Mesendoderm (in vitro differentiated cells): ENCODE measurements at places on chromosomes 12 and 14.

DNA sequence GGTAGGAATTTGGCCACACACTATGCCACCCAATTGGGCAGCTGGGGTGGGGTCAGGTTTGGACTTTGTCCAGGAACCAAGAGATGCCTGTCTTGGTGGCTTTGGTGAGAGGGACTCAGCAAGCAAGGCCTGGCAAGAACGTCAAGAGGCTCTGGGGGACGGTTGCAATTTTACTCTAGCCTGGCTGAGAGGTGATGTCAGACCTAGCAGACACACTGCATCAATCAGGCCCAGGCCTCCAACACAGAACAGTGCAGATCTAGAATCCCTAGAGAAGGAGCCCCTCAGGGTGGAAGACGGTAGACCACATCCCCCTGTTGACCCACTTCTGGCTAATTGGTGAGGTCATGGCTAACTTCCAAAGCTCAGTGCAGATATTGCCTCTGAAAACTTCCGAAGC lies 1.6 kb upstream of the UNC119B start:
- no peak for DNase-seq

GRCh38 chr14:104805941-104806624 lies 5.2 kb downstream of the ZBTB42 start:
- DNase-seq, result no peak

DNA sequence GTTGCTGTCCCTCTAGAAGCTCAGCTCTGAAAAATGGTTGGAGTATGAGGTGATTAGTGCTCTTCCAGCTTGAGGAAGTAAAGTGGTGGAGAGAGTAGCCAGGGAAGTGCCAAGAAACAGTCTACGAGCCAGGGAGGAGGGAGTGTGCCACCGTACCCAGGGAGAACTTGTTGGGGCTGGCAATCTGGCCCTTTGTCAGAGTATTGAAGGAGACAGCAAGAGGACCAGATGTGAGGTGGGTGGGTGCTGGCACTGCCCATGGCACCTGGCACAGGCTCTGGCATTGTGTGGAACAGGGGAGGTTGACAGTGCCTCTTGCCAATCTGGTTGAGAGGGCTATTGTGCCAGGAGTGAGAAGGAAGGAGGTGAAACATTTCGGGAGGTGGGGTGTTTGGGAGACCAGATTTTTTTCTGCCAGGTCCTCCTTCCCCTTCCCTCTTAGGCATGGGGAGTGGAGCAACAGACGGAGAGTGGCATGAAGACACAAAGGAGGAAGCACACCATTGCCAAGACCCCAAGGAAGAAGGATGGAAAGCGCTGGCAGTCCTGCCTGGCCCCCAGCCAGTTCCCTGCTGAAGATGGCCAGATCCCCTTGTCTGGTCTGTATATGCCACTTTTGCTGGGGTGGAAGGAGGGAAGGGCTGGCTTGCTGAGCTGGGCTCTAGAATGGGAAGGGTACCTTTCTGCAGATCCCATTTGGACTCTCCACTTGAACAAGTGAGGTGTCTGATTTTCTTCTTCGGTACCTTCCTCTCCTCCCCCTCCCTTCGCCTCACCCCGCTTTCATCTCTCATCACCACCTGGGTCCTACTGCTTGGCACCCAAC lies 37.5 kb downstream of the ZFHX2 start:
- DNase-seq, result no peak

GRCh38 chr14:99524804-99525698 lies 43.8 kb downstream of the CCNK start:
- DNase-seq, result peak; percentile 72

- no peak for DNase-seq
Measured at GRCh38 chr12:113898466-113898865, 67.7 kb downstream of the RBM19 start.

- no peak for DNase-seq
Measured at GRCh38 chr12:115752156-115752555, 525.3 kb downstream of the MED13L start.

GRCh38 chr12:26572137-26572536 lies 260.9 kb downstream of the ITPR2 start:
- DNase-seq, result peak; percentile 34

DNA sequence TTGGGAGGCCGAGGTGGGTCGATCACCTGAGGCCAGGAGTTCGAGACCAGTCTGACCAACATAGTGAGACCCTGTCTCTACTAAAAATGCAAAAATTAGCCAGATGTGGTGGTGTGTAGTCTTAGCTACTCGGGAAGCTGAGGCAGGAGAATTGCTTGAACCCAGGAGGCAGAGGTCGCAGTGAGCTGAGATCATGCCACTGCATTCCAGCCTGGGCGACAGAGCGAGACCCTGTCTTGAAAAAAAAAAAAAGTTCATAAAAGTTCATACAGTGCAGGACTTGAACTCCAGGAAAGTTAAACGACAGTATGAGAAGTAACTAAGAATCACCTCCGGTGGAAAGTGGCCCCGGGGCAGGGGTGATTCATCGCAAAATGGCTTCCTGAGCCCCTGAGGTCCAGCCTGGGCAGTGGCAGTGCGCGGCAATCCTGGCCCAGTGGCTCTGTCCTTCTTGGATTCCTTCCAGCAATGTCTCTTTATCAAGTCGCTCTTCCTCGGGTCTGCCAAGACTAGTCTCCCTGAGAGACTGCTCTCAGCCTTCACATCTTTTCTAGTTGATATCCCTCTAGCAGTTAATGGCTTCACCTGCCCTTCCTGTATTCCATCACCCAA lies 16.7 kb upstream of the MAP1LC3B2 start:
- DNase-seq, result no peak

- no peak for DNase-seq
Measured at GRCh38 chr12:67624355-67624754, 24.2 kb upstream of the DYRK2 start.

DNA sequence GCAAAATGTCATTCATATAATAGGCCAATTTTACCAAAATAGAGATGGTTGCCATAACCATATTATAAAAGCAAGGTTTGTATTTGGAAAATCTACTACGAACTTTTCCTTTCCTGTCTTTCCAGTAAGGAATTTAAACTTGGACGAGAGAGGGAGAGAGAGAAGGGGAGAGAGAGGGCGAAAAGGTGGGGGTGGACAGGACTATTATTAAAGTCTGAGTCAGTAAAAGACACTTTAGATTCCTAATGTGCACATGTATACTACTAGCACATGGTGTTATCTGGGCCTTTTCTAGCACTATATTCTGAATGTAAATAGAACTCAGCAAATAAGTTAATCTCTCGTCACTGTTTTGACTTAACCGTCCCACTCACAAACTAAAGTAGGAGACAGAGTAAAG lies 30.4 kb upstream of the FBLN5 start:
- no peak for DNase-seq

GRCh38 chr12:128644664-128645296 lies 179.0 kb downstream of the SLC15A4 start:
- peak; percentile 58 for DNase-seq

GRCh38 chr12:31752450-31752849 lies 23.6 kb upstream of the AMN1 start:
- DNase-seq, result peak; percentile 44

- DNase-seq, result no peak
Measured at GRCh38 chr14:95480109-95480886, 36.2 kb downstream of the SYNE3 start.

GRCh38 chr12:107487011-107487680 lies 198.5 kb upstream of the PWP1 start:
- no peak for DNase-seq

- peak; percentile 6 for DNase-seq
Measured at GRCh38 chr14:53845813-53846693, 110.6 kb downstream of the BMP4 start.

DNA sequence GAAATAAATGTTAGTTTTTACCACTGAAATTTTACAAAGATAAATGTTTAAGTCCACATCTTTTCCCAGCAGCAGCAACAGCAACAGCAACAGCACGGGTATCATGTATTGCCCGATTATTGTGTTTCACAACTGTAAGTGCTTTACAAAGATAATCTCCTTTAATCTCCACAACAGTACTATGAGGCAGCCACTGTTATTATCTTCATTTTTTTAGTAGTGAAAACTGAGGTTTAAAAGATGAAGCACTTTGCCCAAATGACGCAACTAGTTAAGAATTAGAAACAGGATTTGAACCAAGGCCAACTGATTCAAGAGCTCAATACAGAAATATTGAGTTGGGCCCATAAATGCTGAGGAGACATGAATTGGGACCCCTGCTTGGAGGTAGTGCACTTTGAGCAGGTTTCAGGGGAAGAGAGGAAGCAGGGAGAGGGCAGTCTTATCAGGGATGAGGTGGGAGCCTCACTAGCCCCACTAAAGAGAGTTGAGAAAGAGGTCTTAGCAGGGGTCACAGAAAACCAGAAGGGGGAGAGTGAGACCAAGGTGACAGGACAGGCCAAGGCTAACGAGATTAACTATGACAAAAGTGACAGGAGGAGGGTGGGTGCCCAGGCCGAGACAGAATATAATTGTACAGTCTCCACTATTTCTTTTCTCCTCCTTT lies 15.3 kb downstream of the KRT2 start:
- DNase-seq, result peak; percentile 22

- no peak for DNase-seq
Measured at GRCh38 chr12:106311139-106311538, 8.6 kb downstream of the TCP11L2 start.

DNA sequence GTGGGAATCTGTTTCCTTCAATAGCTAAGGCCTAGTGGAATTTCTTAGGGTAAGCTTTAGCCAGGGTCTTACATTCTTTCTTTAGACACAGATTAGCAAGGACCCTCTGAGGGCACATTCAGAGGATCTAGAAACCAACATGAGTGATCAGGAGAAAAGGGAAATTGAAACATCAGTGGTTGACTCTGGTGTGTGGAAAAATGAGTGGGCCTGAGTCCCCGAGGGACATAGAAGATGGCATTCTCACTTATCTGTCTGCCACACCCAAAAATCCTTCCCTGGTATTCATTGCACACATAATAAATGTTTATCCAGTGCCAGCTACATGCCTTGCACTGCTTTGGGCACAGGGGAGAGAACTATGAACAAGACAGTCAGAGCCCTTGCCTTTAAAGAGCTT lies 82.9 kb downstream of the SSPN start:
- no peak for DNase-seq

GRCh38 chr12:52346593-52346992 lies 20.7 kb downstream of the KRT85 start:
- DNase-seq, result no peak

GRCh38 chr14:98059106-98059505 lies 1212.9 kb downstream of the BCL11B start:
- no peak for DNase-seq

- DNase-seq, result no peak
Measured at GRCh38 chr14:88245321-88245720, 77.7 kb downstream of the KCNK10 start.

DNA sequence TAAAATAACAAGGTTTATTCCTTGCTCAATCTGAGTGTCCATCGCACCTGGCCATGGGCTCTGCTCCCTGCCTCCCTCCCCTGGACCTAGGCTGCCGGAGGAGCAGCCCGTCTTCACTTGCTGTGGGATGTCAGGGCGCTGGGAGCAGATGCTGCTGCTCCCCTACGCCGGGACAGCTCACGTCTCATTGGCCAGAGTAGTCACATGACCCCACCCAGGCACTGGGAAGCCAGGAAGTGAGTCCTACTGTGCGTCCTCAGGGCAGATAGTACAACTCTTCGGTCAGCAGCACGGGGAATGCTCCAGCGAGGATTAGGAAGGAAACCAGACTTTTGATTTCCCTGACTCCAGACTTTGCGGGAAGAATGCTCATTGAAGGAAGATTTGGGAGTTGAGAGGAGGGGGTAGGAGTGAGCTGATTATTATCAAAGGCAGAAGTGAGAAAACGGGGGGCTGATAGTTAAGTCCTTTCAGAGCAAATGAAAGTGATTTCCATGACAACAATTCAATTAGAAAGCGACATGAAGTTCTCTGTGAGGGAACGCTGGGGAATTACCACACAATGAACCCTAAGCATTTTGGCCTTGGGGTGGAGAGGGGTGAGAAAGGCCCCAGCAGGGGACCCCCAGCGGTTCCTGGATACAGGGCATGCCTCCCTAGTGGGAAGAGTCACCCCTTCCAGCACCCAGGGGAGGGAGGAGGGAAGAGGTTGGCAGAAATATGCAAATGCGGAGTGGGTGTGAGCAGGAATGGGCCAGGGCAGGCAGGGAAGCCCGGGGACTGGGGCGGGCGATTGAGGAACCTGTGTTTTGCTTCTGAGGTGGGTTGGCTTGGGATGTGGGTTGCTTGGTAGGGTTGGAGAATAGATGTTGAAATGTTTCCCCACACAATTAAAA lies 215.5 kb downstream of the AACS start:
- DNase-seq, result peak; percentile 94

DNA sequence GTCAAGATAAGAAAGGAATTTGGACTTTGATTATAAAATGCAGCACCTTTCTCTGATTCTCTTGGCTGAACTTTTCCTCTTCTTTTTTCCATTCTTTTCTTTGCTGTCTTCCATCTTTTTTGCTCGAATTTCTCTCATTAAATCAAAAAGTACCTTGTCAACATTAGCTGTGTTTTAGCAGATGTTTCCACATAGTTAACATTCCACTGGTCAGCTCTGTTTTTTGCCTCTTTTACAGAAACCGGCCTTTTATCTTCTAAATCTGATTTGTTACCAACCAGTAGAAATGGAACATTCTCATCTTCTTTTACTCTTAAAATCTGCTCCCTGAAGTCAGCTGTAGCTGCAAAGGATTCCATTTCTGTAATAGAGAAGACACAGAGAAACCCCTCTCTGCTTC lies 71.1 kb upstream of the SYT1 start:
- no peak for DNase-seq

GRCh38 chr12:88144546-88145468 lies 2.7 kb downstream of the TMTC3 start:
- peak; percentile 23 for DNase-seq

DNA sequence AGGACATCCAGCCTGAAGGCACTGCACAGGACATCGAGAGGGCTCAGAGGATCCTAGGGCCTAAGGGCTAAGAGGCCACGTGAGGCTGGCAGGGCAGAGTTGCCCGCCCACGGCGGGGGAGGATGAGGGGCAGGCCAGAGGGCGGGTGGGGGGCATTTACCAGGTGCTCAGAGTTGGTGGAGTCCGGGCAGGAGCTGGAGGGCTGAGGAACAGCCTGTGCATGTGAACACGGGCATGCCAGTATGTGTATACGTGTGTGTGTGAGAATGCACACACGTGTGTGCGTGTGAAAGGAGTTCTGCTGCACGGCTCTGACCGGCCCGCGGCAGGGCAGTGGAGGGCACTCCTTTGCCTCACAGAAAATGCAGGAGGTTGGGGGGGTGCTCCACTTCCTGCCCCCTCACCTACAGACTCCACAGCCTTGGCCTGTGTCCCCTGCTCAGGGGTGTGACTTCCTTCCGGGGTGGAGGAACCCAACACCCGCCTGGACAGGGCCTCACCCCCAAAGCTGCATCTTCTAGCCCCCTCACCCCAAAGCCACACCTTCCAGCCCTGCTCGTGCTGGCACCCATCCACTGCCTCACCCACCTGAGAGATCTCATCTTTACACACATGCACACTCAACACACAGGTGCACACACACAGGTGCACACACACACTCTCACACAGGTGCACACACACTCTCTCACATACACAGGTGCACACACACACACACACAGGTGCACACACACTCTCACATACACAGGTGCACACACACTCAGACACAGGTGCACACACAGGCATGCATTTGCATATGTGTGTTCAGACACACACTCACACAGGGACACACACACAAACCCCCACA lies 11.8 kb upstream of the GPR132 start:
- DNase-seq, result no peak
